HAP-1 (cell line): ENCODE measurements at places on chromosomes 2 and 18.

- DNase-seq = no peak
Measured at GRCh38 chr2:149160701-149161217, 122.3 kb downstream of the LYPD6B start.

DNA sequence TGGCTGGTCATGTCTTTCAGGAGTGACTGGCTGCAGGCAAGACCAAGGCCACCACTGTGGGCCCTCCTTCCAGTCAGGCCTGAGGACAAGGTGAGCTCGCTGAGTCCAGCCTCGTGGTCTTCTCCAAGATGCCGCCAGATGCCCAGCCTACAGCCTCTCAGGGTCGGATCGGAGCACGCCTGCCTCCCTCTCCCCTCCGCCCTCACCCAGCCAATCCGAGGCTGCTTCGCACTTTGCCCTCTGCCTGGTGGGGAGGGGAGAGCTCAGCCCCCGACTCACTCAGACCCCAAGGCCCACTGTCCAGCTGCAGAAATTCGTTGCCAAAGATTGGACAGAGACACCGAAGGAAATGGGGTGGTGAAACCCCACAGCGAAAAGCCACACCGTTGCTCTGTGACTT is 33.1 kb downstream of the ATOH8 start:
- DNase-seq = no peak

DNA sequence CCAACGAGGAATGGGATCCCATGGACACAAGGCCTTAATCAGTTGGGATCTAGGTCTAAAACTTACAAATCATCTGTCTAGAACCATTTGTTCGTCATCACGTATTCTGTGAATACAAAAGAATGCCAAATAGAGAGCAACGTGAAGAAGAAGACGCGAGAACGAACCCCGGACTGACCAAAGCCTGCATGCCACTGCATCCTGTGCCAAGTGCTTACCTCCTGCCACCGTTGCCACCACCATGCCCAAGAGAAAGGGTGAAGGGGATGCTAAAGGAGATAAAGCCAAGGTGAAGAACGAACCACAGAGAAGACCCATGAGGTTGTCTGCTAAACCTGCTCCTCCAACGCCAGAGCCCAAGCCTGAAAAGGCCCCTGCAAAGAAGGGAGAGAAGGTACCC is 30.2 kb downstream of the ITSN2 start:
- DNase-seq = no peak

DNA sequence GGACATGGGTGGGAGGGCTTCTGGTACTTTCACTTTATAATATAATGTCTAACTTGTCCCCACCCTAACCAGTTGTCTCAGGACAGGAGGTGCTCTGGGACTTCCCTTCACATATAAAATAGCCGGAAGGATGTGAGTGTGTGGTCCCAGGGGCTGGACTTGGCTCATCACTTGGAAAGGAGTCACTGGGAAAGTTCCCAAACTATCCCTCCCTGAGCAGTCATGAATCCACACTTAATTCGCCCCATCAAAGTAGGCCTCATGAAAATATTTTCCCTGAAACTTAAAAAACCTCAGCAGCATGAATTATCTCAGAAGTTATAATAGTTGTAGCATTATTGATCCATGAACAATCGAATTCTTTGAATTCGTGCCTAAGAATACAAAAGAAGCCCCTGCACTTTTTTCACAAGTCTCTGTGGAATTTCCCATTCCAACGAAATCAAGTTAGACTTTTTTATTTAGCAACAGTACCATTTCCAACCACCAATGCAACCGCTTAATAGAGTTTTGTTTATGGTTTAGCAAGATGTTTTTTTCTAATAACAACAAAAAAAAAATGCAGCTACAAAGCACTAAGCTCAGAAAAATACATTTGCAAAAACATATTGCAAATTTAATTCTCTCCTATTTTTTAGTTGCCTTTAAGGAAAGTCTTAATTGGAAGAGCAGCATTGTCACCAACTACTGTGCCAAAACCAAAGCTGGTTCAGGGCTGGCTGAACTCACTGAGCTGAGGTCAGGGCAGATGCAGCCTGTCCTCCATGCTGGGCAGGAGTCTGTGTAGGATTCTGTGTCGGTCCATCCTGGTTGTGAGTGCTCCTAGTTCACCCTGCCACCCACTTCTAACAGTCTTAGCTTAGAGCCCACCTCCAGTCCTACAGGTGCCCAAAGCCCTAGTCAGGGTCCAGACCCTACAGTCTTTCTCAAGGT is 68.8 kb upstream of the SPTBN1 start:
- DNase-seq = no peak

GRCh38 chr18:49447810-49448745 is 12.4 kb downstream of the DYM start:
- DNase-seq = peak; percentile 68

DNA sequence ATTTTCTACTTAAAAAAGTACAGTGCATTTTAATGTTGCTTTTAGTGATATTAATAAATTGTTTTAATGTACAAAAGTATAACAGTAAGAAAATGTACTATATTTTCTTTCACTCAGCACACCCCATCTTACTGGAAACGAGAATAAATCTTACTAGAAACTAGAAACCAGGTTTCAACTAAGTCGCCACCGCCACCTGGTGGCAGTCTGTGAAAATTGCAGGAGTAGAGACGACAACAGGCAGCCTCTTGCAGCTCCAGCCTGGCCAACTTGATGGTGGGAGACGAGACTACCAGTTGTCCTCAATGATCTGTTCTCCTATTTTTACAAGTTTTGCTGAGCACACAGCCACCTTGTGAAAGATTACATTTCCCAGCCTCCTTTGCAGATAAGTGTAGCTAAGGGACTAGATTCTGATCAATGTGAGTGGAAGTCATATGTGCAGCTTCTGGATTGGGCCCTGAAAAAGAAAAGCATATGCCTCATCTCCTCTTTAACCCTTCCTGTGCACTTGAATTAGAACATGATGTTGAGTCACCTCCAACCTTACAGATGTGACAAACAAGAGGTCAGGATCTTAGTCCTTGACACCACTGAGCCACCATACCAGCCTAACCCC is 8.7 kb downstream of the OTOF start:
- DNase-seq = no peak

DNA sequence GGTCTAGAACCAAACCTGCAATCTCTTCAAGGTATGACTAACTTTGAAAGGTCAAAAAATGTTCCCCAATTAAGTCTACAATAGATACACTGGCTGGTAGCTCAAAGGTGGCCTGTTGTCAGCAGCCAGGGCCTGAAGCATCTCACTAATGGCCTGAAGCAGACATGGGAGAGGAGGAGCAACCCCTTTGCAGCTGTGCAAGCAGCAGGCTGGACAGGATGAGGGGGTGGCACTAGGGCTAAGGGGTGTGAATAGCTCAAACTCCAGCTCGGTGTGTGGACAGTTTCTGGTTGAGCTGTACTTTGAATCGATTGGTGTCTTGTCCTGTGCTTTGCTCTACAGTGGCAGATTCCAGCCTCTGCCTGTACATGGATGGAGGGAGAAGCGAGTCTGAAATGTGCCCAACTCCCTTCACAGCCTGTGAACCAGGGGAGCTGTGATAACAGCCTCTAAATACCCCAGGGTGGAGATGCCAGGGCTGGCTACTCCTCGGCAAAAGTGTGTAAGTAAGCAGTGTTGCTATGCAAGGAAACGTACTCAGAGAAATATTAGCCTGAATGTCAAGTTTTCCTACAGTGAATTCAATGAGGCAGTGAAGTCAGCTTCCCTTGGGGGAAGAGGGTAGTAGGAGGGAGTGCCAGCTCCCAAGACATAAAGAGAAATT is 34.7 kb upstream of the DTNB start:
- DNase-seq = no peak

DNA sequence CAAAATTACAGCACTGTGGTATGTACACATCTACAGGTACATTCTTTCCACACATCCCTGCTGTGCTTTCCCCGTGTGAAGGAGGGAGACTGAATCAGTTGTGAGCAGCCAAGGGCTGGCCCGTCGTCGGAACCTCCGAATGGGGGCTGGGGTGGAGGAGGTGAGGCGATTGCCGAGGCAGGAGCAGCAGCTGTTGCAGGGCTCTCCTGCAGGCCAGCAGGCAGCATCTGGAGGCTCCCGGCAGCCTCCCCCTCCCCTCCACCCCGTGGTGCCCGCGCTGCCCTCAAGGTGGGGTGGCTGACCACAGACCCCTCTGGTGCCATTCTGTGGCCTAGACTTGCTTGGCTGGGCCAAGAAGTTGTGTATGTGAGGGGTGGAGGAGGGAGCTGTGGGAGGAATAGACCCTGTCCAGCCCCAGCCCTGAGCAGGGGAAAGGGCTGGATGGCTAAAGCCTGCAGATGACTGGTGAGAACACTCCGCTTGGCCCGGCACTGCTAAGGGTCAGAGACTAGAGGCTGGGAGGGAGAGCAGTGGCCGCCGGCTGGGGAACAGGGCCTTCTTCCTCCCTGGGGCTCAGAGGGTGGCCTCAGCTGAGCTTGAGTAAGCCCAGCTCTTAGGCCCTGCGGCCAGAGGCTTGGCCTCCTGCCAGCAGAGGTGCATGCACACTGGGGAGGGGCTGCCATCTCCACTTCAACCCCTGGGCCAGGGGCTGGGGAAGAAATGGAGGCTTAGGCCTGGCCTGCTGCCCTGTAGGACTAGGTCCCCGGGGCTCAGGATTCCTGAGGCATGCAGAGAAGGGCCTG is 7.6 kb downstream of the STAMBP start:
- DNase-seq = no peak

- DNase-seq = no peak
Measured at GRCh38 chr2:182942756-182943155, 76.3 kb upstream of the FRZB start.

DNA sequence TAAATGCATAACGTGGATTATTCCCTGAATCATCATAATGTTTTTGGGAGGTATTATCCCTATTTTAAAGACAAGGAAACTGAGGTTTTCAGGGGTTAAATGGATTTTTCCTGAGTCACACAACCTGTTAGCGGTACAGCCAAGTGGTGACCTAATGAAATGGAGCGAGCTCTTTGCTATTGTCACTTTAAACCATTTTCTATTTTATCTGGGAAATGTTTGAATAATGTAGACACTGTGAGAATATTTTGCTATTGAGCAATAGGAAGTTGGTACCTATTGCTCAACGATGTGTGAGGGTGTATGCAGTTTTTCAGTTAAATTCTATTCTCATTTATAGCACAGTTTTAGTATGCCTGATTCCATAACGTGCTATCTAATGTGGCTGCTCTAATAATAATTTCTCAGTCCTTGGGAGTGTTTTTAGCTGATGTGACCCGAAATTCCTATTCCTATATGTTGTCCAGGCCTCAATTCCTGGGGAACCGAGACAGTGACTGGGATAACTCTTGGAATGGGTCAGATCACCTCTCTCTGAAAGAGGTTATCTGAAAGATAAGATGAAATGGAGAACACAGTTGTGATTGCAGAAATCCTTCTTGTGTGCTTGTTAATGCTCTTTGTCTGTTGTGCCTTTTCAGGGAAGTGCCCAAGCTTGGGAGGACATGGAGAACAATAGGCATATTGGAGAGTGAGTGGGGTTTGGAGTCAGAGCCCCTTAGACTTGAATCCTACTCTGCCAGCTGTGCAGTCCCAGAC is 38.4 kb downstream of the ABCB11 start:
- DNase-seq = no peak

DNA sequence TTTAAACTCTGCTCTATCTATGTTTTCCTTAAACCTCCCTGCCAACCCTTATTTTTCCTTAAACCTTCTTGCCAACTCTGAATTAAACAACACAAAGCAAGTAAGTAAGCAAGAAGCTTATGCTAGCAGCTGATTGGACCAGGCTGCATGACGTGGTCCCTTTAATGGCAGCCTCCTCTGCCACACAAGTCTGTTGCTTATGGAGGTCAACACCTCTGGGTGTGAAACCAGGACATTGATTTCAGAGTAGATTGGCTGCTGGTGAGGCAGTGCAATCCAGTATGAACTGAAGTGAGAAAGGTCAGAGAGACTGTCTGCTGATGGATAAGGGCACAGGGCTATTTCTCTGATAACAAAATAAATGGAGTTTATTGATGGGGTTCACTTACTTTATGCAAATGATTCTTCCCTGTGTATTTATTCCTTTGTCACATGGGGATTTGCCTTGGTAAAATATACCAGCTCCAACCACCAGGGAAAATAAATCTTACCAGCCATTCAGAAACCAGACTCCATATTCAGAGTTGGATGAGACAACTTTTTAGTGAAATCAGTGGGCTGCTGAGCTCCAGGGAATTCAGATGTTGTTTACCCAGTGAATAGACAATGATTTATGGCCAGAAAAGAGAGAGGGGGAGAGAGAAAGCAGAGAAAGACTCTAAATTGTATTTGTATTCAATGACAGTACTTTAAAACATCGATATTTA is 112.2 kb upstream of the NCKAP5 start:
- DNase-seq = no peak

GRCh38 chr2:219058541-219059374 is 2.0 kb downstream of the IHH start:
- no peak for DNase-seq
